Suppressor macrophage (primary cell): ENCODE measurements at places on chromosomes 1 and 21.

- DNase-seq: peak; percentile 94
Measured at GRCh38 chr1:220876511-220877376, 2.5 kb upstream of the HLX start.

DNA sequence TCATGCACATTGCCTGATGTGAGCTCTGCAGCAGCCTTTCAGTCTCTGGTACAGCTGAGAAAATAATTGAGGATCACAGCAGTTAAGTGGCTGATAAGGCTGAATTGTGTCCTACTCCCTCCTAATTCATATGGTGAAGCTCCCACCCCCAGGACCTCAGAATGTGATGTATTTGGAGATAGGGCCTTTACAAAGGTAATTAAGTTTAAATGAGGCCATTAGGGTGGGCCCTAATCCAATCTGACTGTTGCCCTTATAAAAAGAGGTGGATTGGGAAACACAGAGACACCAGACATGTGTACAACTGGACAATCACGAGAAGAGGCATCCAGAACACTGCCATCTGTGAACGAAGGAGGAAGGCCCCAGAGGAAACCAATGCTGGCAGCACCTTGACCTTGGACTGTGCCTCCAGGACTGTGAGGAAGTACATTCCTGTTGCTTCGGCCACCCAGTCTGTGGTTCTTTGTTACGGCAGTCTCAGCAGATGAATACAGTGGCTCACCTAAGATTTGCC is 148.1 kb downstream of the TRABD2B start:
- DNase-seq: no peak

GRCh38 chr1:231011963-231012362 is 28.1 kb downstream of the FAM89A start:
- DNase-seq: no peak

DNA sequence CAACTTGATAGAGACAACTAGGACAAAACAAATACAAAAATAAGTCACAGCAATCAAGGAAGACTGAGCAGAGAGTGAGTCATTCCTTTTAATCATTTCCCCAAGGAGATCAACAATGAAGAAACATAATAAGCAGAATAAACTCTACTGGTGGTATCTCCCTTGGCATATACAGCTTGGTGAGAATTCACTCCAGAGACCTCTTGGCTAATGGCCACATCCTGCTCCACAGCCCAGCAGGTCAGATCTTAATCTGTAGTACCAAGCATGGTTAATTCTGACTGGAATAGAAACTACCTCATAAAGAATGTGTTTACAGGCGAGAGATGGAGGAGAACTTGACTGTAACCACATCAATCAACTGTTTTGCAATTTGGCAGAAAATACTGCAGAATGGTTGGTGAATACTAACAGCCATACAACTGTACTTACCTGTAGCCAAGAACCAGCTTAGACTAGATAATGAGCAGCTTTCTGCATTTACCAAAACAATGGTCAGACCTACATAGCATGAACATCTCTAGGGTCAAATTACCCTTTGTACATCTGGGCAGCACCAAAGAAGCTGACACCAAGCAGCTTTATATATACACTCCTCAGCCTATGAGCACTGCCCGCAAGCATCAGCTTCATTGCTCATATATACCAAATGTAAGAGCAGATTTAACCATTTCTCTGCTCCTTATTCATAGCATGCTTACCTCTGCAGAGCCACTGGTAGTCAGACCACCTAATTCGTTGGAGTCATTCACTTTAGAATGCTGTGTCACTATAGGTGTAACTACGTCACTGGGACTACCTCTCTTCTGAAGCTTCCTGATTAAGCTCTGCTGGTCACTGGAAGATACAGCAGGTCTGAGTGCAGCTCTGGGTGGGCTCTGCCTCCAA is 51.0 kb downstream of the KIAA0319L start:
- no peak for DNase-seq

- DNase-seq: no peak
Measured at GRCh38 chr1:214824763-214825162, 221.8 kb downstream of the CENPF start.

GRCh38 chr1:115112496-115113375 is 23.4 kb upstream of the TSPAN2 start:
- peak; percentile 56 for DNase-seq

GRCh38 chr1:86933051-86933450 is 18.6 kb downstream of the HS2ST1 start:
- no peak for DNase-seq

DNA sequence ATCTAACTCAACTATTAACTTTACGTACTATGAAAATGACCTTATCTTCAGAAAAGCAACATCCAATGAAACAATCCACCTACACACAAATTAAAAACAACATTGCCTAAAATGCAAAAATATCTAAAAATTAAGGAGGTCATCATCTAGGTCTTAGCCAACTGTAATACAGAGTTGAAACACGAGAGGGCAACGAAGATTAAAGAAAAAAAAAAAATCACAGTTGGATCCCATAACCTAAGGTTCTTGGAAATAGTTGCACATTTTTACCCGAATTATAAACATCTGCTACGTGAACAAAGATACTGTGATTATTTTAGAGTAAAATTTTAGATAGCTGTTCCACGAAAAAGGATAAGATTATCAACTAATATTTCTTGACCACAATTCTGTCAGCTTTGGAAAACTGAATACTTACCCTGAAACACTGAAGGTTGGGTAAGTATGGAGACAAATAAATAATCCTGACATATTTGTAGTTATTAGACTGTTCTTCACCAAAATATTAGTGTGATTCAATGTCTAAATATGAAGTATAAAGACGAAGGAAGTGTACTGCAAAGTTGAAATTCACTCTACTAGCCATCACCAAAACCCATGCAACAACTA is 88.0 kb upstream of the AK4 start:
- DNase-seq: peak; percentile 7

DNA sequence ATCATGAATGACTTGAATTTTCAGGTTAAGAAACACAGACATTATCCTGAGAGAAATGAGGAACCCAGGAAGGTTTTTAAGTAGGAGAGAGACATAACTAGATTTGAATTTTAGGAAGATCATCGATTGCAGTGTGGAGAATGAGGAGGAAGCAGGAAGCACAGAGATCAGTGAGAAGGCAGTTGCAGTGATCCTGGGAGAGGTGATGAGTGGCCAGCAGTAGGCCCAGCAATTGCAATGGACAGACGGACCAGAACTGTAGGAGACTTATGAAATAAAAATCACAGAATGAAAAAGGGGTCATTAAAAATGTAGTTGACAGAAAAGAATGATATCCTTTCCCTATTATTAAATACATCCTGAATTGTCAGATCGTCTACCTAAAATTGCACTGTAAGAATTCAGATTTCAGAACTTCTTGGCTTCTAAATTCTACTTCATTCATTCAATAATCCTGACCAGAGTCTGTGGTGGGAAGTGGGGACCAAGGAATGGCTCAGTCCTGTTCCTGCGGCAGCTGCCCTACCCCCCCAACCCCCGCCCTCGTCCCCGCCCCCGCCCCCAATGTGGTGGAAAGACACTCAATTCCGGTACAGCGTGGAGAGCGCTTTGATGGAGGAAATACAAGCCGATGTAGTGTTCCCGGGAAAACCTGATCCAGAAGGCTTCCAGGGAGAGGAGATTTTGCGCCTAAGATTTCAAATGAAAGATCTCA is 35.1 kb downstream of the SLC2A1 start:
- no peak for DNase-seq

DNA sequence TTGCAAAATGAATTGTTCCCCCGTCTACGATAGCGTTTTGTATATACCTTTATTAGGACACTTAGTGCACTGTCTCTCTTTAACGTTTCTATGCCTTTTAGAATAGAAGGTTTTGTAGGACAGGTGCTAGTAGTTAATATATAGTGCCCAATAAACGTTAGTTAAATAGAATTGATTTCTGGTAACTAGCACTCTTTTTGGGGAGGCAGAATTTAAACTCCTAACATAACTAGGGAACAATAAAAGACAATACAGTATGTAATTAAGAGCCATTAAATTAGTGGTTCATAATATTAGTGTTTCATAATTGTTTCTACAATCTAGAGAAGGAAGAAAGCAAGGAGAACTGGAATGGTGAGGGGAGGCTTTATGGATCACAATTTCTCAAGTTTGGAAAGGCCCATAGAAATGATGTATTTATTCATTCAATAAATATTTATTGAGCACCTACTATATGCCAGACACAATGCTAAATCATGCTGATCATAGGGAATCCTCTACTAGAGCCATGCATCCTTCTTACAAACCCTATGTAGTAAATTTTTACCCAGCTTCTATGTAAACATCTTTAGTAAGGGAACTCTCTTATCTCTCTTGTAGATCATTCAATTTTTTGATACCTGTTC is 742 bp downstream of the POLR3GL start:
- DNase-seq: no peak

DNA sequence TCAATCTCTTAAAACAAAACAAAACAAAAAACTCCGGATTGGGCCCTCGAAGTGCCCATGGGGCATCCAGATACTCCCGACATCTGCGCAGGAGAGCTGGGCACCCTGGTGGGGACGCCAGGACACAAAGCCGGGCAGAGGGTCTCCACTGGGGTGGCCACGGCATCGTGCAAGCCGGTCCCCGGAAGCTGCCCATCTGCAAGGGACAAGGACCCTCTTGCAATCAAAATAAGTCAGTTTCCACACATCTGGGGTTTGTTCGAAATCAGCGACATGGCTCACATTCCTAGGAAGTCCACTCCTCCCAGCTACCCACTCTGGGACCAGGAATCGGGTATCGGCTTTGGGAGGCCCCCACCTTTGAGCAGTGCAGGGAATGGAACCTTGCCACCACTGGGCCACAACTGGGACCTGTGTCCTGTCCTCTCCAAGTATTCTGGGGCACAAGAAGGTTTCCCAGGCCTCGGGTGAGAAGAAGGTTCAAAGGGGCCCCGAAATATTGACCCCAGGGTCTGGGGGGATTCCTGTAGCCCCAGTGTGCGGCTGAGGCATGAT is 4.6 kb upstream of the PRDM16 start:
- DNase-seq: no peak

GRCh38 chr1:236287356-236287755 is 5.6 kb upstream of the ERO1B start:
- DNase-seq: no peak

DNA sequence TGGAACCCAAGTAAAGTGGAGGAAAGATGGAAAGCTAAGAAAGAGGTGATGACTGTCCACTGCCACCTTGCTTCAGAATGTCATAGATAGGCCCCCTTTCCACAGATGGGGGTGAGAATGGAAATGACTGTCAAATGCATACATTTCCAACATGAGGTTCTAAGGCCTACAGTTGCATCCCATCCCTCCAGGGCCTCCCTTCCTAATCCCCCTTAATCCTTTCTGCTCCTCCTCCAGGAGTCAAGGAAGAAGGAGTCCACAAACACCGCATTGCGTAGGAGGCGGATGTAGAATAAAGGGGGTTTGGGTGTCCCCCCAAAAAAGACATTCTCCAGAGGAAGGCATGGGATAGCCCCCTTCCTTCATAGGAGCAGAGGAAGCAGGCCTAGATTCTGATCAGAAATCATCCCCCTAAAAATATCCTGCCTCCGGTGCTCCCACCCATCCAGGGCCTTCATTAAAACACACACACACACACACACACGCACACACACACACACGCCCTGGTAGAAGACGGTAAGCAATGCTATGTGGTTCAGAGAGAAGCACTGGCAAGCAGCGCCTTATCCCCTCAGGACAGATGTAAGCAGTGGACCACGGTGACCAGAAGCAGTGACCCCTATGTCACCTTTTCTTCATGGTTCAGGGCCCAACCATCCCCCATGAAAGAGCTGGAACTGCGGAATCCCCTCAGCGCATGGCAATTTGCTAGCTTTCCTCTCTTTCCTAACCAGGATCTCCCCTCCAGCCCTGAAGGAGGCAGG is 2.0 kb downstream of the SV2A start:
- DNase-seq: no peak

GRCh38 chr21:45228171-45228641 is 59.5 kb downstream of the POFUT2 start:
- DNase-seq: no peak

DNA sequence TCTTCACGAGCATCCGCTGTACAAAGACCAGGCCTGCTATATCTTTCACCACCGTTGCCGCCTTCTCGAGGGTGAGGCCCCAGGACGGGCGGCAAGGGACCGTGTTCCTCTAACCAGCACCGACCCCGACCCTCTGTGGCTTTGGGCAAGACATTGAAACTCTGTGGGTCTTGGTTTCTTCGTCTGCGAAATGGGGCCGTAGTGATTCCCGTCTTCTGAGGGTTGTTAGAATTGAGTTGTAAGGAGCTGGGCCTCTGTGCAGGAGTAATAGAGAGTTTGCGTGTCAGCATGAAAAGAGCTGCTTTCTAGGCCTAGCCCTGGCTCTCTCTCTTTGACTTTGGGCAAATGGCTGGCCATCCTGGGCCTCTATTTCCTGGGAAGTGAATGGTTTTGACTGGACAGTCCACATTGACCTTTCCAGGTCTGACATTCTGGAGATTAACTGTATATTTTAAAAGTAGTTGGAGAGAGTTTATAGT is 591 bp downstream of the MRPL37 start:
- no peak for DNase-seq

- no peak for DNase-seq
Measured at GRCh38 chr1:89147678-89148658, 22.1 kb upstream of the GBP2 start.

DNA sequence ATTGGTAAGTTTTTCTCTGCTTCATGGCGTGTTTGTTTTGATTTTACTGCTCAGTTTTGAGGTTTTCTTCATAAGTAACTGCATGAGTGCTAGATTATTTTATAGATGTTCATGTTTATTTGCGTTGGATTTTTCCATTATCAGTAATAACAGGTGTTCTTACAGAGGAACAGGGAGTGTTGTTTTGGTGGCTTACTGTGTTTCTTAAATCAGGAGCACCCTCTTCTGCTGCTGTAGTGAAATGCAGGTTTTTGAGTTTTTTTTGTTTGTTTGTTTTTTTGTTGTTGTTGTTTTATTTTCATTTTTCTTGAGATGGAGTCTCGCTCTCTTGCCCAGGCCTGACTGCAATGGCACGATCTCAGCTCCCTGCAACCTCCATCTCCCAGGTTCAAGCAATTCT is 32.6 kb downstream of the CTBS start:
- no peak for DNase-seq

DNA sequence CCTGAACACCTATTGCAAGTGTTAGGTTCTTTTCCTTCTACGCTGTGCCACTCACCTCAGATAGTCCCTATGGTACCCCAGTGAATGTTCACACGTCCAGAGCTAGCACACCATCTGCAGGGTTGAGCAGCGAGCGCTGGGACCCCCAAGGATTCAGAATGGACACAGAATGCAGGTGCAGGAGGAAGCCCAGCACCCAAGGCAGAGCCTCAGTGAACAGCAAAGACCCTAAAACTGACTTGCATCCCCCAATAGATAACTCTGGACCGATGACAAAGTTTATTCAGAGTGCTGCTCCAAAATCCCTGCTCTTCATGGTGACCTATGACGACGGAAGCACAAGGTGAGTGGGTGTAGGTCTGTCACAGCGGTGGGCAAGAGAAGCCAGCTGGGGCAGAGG is 15.1 kb upstream of the MX2 start:
- no peak for DNase-seq
